8988T (cell line): ENCODE measurements at places on chromosomes 4 and X.

DNA sequence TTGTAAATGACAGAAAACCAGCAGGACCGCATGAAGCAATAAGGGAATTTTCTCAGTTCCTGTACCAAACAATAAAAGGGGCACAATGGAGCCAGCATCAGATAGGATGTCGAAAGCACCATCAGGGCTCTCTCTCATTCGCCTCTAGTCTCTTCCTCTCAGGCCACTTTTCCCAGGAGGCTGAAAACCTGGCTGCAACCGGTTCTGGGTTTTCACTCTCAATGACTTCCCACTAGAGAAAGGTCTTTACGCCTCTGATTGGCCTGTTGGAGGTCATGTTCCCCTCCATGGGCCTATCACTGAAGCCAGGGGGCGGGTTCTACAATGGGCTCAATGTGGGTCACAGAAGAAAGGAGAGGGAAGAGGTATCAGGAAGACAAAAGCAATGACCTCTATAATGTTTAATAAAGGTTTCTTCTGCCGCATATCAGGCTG, 29.3 kb downstream of the ZNF827 start:
- peak; percentile 20 for DNase-seq

DNA sequence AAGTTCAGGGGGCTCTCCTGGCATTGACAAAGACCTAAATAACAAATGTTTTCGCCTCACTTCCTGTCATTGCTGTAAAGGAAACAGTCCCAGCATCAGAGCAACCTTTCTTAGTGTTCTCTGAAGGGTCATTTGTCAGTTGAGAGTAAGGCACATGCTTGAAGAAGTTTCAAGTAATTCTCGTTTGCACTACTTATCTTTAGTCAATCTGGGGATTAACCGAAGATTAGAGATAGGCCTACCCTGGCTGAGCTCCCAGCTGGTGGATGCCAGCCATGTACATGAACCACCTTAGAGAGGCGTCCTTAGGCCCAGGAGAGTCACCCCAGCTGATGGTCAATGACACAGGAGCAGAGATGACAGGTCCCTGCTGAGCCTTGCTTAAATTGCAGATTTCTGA, 189.9 kb upstream of the PGRMC2 start:
- DNase-seq: no peak

GRCh38 chr4:185638548-185639301, 103.4 kb upstream of the PDLIM3 start:
- no peak for DNase-seq

- DNase-seq: no peak
Measured at GRCh38 chr4:29121586-29121985, 1598.6 kb upstream of the PCDH7 start.

- no peak for DNase-seq
Measured at GRCh38 chr4:28279249-28279648, 1418.6 kb downstream of the STIM2 start.

- no peak for DNase-seq
Measured at GRCh38 chr4:150970685-150971151, 44.4 kb downstream of the LRBA start.

GRCh38 chr4:21830272-21830671, 118.3 kb downstream of the KCNIP4 start:
- no peak for DNase-seq
